ENCODE measurements at places on chromosomes 12 and 14.

GRCh38 chr14:95070748-95071435, 86.4 kb downstream of the DICER1 start:
- no peak for DNase-seq

DNA sequence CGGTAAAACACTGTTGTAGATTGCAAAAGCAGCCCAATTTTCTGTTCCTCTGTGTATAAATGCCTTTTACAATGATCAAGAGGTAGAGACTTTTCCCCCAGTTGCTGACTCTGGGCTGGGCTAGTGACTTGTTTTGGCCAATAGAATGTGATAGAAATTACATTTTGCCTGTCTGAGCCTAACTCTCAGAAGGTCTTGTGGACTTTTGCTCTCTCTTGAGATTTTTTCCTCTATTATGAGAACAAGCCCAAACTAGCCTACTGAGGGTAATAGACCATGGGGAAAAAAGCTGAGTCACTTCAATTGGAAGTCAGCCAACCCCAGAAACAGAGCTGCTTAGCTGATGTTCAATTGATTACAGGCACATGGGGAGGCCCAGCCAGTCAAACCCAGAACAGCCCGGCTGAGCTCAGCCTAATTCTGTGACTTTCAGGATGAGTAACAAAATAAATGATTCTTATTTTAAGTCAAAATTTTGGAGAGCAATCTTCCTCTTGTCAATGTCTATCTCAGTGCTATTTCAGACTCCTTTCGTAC, 61.4 kb downstream of the MYF5 start:
- peak; percentile 69 for DNase-seq

- DNase-seq, result no peak
These were observed 36.4 kb upstream of the NCOR2 start for GRCh38 chr12:124603831-124604251.

GRCh38 chr12:45183246-45183645, 32.6 kb upstream of the ANO6 start:
- no peak for DNase-seq

- DNase-seq, result no peak
These were observed 52.3 kb downstream of the PPP2R5C start for GRCh38 chr14:101813833-101814232.

DNA sequence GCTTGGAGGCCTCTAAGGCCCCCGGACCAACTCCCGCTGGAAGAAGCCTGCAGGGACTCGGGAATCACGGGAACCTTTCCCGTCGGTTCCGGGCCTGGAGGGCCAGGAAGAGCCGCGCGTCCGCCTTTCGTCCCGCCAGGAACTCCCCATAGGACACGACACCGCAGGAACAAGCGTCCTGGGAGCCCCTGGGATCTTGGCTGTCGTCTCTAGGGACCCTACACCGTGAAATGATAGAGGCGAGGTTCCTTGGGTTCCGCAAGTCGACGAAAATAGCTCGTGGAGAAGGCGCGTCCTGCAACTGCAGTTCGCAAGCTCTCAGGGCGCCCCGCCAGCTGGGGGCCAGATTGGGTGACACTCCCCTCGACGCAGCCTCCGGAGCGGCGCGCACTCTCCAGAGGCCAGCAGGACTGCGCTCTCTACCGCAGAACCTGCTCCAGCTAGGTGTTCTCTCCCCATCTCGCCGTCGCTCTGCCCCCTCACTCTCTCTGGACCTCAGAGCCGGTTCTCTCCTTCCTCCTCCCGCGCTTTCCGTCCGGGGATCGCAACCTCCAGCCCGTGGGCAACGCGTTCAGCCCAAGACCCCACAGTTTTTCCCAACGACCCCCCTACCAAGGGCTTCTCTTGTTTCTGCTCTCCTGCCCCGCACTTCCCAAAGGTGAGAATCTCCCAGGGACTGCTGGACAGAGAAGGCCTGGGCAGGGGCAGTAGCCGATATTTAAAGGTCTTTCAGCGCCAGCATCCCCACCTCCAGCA, 776 bp downstream of the BMP4 start:
- DNase-seq, result no peak

GRCh38 chr14:50829489-50830043, 1.4 kb downstream of the NIN start:
- DNase-seq, result peak; percentile 20

DNA sequence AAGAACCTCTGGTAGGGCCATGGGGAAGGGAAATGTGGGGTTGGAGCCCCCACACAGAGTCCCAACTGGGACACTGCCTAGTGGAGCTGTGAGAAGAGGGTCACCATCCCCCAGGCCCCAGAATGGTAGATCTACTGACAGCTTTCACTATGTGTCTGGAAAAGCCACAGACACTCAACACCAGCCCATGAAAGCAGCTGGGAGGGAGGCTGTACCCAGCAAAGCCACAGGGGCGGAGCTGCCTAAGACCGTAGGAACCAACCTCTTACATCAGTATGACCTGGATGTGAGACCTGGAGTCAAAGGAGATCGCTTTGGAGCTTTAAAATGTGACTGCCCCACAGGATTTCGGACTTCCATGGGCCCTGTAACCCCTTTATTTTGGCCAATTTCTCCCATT, 97.8 kb downstream of the HMGA2 start:
- DNase-seq, result no peak

DNA sequence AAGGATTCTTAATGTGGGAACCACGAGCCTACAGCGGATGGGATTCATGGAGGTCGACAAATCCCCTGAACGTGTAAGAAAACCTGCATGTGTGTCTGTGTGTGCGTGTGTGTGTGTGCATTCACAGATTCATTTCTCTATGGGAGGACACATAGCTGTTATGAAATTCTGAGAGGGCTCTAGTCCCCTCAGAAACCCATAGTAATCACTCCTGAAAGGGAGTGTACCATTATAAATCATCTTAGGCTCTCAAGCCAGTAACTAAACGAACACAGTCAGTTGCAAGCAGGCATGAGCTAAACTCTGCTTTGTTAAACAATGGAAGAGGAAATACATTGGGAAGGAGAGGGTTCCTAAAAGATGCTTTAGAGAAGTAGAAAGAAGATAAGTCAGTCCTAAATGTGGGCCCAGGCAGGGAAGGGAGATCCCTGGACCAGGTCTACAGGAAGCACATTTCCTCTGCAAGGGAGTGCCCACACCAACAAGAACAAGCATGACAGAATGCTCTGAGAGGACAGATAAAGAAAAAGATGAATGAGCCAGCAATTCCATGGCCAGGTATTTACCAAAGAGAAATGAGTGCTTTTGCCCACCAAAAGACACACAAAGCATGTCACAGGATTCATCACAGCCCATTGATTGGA, 91.3 kb downstream of the ITPR2 start:
- no peak for DNase-seq

GRCh38 chr14:58740379-58740935, 102.7 kb downstream of the DACT1 start:
- DNase-seq, result peak; percentile 60

- DNase-seq, result no peak
These were observed 1.9 kb downstream of the TRIP11 start for GRCh38 chr14:92037989-92038388.

- DNase-seq, result peak; percentile 79
These were observed 5.8 kb downstream of the CCNB1IP1 start for GRCh38 chr14:20327005-20327869.

DNA sequence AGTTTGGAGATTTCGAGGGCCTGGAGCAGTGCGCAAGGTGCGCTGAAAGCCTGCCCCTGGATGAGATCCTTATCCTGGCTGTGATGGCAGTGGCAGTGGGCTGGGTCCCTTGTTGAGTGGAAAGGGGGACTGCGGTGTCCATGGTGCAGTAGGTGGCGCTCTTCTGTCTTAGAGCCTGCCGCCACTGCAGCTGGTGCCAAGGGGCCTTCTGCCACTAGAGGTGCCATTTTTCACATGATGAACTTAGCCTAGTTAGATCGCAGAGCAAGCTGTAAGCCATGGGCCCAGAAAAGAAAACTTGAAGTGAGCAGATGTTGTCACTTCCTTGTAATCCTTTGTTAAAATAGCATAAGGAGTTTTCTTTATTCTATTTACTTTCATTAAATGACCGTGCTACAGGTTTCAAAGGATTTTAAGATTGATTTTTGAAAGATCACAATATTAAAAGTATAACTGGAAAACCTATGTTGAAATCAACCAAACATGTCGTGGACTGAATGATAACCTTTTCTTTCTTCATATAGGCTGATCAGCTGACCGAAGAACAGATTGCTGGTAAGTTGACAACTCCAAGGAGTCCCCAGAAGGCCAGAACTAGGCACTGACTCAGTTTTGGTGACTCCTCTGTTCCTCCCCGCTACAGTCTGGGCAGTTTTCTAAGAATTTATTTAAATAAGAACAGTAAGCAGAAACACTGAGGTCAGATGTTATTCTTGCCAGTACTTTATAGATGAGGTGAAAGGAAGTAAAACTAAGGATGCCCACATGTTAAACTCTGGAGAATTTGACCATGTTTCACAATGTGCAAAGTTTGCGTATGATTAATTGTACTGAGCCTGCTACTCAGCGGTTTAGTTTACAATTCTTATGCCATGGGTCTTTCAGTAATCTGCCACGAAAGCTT, 3.0 kb downstream of the CALM1 start:
- DNase-seq, result peak; percentile 98
